Cerebellar nuclear complex (tissue), 1 donor: ENCODE measurements at places on chromosomes 13 and 19.
A peak's percentile ranks its signal among the peaks of the same experiment; 100 is the strongest.

- no peak for DNase-seq
Measured at GRCh38 chr19:7815325-7815724, 14.7 kb upstream of the EVI5L start.

DNA sequence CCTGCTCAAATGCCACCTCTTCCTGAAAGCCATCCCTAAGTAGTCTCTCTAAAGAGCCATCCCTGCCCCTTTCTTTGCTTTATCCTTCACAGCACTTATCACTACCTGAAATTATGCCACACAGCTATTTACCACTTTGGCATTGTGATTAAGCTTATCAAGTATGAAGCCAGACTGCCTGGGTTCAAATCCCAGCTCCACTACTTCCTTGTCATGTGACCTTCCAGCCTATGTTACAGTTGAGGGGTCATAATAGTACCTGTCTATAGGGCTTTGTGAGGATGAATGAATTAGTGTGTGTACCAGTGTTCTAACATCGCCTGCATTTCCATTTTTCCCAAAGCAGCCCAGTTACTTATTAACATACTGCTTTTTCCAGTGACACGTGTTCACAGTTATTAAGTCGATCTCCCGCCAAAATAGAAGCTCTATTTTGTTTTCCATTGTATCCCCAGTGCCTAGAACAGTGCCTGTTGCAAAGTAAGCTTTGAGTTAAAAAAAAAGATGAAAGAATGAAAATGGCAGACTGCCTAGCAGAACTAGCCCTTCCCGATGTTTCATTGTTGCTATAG, 32.8 kb downstream of the ZSWIM9 start:
- no peak for DNase-seq

DNA sequence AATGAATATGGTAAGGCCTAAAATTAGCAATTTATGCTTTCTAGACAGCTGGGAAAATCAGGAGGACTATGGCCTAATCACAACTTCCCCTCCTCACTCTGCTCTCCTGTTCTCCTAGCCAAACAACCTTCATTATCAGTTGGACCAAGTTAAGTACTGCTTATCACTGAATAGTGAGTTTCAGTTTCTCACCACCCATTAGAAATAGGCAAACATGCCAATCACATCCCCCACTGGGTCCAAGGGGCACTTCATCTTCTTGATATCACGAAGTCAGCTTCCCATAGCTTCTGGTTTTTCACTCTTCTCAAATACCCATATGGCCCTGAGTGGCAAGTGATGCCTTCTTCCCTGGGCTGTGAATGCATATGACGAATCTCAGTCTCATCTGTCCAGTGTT, 689.6 kb downstream of the SLITRK5 start:
- DNase-seq, result no peak

DNA sequence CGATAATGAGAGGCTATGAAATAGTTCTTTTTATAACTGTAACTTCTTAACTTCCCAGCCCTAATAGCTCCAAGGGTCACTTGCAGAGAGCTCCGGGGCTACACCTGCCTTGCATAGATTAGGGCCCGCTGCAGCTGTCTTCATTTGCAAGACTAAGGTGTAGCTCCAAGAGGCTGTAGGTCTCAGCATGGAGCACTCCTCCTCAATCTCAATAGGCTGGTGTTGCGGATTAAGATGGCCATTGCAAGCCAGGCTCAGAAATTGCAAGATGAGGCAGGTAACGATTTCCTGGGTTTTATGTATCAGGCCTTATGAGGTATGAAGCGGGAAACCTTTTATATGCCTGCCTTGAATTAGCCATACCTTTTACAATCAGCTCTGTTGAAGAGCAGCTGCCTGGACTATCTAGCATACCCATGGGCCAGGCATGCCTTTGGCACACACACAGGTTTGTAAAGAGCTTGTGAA, 185.7 kb downstream of the TM9SF2 start:
- DNase-seq, result no peak

- DNase-seq, result no peak
Measured at GRCh38 chr13:51342706-51343105, 3.2 kb downstream of the SERPINE3 start.

DNA sequence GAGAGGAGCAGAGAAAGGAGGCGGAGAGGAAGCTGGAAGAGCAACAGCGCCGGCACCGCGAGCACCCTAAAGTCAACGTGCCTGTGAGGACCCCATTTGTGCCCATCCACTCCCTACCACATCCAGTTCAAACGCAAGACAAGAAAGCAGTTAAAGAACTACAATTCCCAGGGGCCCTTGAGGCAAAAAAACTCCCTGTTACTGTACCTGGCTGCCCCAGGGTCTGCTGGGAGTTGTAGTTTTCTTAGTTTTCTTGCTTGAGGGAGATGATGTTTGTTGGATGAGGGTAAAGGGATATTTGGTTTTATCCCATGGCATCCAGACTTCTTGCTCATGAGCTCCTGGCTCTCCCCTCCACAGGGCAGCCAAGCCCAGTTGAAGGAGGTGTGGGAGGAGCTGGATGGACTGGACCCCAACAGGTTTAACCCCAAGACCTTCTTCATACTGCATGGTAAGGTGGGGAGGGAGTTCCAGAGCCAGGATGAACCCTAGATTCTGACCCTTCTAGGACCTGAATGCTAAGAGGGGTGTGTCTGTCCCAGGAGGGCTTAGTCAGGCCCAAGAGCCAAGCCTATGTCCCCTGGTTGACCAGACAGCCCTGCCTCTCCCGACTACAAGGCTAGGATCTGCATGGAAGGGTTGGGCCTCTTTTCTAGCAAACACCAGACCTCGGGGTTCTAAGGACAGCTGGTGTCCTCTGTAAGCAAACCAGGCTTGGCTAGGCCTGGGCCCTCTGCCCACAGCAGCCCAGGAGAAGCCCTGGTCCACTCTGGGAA, 13.2 kb downstream of the NUCB1 start:
- DNase-seq, result no peak

GRCh38 chr13:80945328-80945727, 604.4 kb upstream of the SPRY2 start:
- DNase-seq, result no peak

DNA sequence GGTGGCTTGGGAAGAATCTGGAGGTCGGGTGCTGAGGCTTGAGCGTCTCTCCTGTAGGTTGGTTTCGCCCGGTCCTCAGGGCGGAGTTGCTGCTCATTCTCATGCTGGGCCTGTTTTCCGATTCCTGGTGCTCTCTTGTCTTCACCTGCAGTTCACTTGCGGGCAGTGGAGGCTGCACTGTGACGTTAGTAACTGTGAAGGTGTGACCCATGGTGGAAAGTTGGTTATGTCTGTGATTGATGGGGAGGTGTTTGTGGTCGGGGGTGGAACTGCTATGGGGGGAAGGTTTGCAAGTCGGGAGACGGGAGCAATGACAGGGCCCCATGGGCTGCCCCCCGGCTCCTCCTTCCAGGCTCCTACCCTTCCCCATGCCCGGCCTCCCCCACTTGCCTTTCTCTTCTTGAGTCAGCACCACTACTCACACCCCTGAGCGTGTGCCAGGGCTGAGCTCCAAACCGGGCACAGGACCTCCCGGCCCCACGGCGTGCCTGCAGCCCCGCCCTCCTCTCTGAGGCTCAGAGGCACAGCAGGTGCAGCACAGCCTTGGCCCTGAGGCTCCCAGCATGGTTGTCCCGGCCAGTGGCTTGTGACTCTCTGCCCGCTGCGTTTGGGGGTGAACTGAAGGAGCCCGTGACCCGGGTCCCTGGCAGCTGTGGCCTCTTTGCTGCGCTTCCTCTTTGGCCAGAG, 79.1 kb downstream of the ATP11A start:
- no peak for DNase-seq

GRCh38 chr13:34577051-34577450, 365.0 kb upstream of the NBEA start:
- DNase-seq, result no peak

- DNase-seq, result no peak
Measured at GRCh38 chr19:37551129-37551993, 43.2 kb downstream of the ZNF571 start.

GRCh38 chr19:13996928-13997630, 9.0 kb downstream of the RFX1 start:
- DNase-seq, result peak; percentile 39

GRCh38 chr13:32731576-32731975, 145.3 kb downstream of the PDS5B start:
- DNase-seq, result no peak

DNA sequence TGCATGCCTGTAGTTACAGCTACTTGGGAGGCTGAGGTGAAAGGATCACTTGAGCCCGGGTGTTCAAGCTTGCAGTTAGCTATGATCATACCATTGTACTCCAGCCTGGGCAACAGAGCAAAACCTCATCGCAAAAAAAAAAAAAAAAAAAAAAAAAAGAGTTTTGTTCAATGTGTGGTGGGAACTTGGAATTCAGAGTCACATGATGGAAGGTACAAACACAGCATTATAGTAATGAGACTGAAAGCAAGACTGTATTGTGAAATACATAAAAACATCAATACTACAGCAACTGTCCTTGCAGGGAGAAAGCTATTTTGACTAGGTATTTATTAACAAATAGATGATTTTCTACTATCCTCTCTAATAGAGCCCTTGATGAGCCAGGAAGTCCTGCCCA, 393.2 kb downstream of the DLEU7 start:
- DNase-seq, result no peak

DNA sequence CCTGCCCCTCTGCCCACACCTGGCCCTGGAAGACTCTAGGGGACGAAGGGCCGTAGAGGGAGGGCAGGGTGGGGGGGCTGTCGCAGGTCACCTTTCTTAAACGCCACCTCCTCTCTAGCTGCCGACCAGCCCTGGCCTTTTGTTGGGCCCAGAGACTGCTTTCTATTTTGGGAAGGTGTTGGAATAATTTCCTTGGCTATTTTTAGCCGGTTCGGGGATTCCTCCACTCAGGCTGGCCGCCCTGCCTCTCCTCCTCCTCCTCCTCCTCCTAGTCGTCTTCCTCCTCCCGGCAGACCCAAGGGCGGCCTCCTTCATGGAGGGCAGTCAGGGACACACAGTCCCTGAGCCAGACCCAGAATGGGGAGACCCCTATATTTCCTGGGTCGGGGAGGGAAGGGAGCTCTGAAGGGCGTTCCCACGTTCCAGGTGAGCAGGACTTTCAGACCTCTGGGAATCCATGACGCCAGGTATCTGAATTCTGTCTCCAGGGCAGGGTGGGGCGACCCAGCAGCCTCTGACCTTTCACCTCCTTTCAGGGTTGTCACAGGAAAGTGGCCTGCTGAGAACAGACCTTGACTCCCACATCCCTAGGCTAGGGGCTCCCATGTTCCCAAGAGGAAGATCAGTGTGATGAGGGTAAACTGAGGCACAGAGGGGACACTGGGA, 19.9 kb downstream of the GADD45B start:
- DNase-seq, result peak; percentile 9

DNA sequence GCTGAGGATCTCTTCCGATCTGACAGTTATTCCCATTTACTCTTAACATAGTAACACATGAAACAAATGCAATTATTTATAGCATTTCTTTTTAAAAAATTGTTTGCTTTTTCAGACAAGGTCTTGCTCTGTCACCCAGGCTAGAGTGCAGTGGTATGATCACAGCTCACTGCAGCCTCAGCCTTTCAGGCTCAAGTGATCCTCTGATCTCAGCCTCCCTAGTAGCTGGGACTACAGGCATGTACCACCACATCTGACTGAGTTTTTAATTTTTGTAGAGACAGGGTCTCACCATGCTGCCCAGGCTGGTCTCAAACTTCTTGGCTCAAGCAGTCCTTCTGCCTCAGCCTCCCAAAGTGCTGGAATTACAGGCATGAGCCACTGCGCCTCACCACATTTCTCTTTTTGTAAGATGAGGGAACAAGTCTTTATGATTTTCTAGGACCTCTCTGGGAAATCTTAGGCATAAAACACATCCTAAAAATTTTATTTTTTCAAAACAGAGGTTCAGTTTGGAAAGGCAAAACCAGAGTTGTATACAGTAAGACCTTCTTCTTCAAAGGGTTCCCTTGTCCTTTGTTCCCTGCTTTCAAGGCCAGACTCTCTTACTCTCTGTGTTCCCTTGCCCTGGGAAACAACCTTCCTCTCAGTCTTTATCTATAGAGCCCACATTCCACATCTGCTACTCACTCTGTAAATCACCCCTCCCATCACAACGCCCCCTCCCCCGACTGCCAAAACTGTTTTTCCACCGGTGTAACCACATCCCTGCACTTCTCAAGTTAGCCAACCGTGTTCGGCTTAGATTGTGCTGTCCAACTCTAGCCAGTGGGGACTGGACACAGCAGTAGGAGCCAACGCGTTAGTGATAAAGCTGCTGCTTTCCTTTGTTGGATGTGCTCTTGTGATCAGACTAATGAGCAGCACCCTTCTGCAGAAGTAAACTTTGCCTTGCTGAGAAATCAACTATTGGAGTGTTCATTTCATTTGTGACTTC, 56.2 kb downstream of the DHRS12 start:
- no peak for DNase-seq

GRCh38 chr13:40639221-40639681, 27.2 kb downstream of the FOXO1 start:
- DNase-seq, result no peak

DNA sequence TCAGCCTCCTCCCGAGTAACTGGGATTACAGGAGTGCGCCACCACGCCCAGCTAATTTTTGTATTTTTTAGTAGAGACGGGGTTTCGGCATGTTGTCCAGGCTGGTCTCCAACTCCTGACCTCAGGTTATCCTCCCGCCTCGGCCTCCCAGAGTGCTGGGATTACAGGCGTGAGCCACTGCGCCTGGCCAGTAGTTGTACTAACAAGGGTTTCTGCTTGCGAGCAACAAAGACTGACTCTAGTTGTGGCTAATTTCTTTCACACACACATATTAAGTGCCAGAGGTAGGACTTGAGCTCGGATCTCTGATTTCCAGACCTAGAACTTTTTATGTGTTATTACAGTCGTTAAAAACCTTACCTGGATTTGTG, 635 bp upstream of the PCCA start:
- no peak for DNase-seq

DNA sequence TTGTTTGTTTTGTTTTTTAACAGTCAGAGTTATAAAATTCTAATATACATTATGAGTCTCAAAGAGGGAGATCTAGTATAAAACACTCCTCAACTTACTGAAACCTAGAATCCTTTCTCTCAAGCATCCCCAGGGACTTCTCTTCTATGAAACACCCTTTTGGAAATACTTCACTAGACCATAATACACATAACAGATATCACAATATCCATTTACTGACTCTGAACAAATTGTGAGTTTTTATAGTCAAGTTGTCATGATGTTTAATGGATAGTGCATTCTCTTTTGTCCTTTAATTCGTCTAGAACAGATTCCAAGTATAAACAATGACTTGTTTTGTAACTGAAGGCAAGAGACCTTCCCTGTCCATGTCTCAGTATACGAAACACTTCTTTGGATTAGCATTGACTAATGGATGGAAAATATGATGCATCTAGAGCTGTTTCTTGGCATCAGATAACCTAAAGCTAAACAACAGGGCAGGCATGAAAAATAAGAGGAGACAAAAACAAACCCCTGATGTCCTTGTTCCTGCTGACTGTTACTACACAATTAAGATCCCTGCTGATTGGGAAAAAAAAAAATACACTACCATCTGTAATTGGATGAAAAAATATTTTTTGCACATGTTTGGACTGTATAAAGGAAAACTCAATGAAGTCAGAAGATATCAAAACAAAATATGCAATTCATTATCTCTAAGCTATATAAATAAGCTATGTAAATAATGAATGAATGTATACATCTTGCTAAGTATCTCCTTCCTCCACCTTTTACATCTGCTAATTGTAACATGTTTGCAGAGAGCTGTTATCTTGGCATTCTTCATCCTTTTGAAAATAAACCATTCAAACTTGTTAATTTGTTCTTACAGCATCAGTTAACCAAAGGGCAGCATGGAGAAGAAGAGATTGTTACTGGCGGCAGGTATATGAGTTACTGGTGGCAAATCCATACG, 214.2 kb downstream of the LACC1 start:
- DNase-seq, result no peak

GRCh38 chr13:52887165-52887564, 38.7 kb upstream of the PCDH8 start:
- no peak for DNase-seq
